ENCODE measurements at places on chromosomes 4 and X.

GRCh38 chr4:23311983-23312382 lies 577.9 kb downstream of the PPARGC1A start:
- no peak for DNase-seq

DNA sequence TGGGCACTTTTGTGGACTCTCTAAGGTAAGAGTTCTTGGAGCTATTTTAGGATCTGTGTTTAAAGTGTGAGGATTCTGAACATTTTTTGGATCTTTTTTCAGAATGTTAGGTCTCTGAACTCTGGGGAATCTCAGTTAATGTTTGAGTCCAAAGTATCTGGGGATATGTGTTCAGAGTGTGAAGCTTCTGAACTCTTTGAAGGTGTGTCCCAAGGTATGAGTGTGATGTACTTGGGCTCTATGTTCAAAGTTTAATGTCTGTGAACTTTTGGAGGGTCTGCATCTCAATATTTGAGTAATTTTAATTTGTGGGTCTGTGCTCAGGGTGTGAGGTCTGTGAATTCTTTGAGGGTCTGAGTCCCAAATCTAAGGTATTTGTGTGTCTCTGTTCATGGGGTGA lies 35.4 kb upstream of the PAGE4 start:
- no peak for DNase-seq

DNA sequence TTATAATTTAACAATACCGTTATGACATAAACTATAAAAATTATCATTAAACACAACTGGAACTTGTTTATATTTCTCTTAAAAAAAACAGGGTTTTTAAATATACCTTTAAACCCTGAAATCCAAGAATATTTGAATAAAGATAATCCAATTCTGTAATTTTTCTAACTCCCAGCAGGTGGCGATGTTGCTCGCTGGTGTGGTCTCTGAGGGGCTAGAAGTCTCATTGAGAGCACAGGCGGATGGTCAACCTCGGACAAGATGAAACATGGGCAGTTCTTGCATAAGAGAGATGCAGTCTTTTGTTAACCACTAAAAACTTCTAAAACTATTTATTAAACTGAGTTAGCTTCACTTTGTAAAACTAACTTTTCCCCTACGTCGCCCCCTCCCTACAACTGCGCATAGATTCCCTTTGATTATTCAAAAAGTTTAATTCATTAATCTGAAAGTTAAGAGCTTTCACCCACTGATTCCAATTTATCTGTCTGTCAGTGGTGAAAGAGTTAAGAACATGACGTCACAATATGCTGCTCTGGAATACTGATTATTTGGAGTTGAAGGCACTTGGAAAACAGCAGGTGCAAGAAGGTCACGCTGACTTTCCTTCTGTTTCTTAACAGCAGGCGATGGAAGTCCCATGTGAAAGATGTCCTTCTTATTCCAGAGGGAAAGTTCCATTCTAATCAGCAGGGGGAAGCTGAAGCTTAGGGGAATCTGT lies 29.5 kb downstream of the DMP1 start:
- DNase-seq: no peak

DNA sequence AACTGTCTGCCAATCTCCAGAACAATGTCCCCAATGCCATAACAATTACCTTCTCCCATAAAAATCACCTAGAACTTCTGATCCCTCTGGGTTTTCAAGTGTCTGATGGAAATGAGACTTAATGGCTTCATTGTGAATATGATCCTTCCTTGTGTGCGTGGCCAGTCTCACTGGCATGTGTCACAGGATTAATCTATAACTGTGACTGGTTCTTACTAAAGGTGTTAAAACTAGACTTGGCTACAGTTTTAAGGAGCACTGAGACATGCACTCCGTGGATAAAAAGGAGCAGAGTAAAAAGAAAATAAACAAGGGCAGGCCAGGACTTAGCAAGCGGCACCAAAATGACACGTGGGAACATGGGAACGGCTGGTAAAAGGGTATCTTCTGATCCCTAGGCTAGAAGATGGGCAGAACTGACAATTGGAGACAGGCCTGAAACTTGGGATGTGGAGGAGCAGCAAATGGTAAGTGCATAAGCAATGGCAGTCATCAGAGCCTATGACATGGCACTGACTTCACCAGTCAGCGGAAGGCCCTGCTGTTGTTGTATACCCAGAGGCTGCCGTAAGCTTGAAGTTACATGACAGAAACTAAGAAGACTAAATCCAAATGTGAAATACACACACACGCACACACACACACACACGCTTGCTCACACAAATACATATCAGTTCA lies 256.6 kb upstream of the NOCT start:
- DNase-seq: no peak

- DNase-seq: no peak
Observed at GRCh38 chrX:111394569-111394968, 17.4 kb downstream of the DCX start.

GRCh38 chrX:9829308-9830267 lies 43.4 kb downstream of the SHROOM2 start:
- DNase-seq: no peak

- no peak for DNase-seq
Observed at GRCh38 chr4:26140150-26140898, 180.5 kb upstream of the RBPJ start.

DNA sequence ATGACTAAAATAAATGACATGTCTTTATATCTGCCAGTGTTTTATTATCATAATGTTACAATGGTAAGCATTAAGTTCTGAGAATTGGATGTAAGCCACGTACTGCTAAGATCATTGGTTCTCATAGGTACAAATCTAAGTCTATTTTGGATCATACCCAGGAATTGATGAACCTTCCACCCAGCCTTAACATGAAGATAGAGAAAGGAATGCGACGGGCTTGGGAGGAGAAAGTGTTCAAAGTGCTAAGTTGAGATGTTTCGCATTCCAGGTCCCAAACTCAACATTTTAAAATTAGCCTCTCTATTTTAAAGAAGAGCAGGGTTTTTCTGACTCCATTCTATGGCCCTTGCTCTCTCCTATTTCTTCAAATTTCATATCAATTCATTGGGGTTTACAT lies 54.9 kb upstream of the FRAS1 start:
- no peak for DNase-seq

GRCh38 chr4:24923002-24923401 lies 10.2 kb upstream of the CCDC149 start:
- DNase-seq: no peak

DNA sequence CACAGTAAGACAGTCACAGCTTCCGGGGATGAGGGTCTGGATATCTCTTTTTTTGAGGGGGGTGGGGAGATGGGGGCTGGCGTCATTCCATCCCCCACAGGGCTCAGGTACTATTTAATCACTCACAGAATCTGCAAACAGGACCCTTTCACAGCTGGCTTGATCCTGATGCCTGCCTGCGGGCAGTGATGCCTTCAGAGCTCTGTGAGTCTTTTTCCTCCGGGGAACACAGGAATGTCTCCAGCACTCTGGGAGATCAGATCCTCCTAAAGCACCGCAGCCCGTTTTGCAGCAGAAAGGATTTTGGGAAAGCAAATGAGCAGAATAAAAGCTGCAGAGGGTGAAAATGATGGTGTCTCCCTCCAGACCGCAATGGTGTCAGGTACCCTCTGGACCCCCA lies 13.2 kb upstream of the SHOX start:
- no peak for DNase-seq

- no peak for DNase-seq
Observed at GRCh38 chr4:62058571-62058970, 858.4 kb downstream of the ADGRL3 start.

GRCh38 chrX:30649859-30650258 lies 3.4 kb upstream of the GK start:
- DNase-seq: no peak

DNA sequence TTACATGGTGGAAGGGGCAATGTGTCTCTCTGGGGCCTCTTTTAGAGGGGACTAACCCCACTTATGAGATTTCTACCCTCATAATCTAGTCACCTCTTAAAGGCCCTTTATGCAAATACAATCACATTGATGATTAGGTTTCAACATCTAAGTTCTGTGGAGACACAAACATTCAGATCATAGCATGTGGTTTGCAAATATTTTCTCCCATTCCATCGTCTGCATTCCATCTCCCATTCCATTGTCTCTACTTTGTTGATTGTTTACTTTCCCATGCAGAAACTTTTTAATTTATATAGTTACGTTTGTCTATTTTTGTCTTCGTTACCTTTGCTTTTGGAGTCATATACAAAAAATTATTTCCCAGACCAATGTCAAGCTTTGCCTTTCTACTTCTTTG lies 927.5 kb upstream of the INTU start:
- DNase-seq: no peak

DNA sequence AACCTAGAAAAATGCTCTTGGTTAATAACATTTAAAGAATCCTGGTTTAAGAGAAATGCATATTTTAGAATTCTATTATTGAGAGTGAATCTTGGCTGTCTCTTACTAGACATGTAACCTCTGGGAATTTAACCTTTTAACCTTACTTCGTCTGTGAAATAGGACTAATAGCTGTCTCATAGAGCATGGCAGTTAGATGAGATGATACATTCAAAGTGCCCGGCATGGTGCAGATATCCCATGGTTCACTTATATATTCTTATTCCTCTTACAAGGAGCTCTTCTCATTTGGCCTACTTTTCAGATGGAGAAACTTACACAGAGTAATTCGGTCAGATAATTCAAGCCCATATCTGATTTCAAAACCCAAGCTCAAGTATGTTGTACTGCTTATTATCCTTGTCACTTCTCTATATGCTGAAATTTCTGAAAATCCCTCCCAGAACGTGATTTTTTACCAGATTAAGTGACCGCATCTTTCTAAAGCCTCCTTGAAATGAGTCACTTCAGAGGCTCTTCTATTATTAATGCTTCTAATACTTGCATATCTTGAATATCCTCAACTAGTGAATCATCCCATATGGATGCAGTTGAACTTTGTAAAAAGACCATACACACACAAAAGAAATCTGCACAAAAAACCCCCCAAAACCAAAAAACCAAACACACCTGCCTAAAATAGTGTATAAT lies 4.9 kb downstream of the CDKN2AIP start:
- no peak for DNase-seq

- DNase-seq: no peak
Observed at GRCh38 chrX:143002206-143002605, 23.5 kb upstream of the SPANXN4 start.

- DNase-seq: peak; percentile 7
Observed at GRCh38 chrX:115233497-115234455, at the start of gene LRCH2. TSS of gene LRCH2 (minus strand) at chrX:115234096. CDS start at chrX:115234041, 55 bp downstream.

DNA sequence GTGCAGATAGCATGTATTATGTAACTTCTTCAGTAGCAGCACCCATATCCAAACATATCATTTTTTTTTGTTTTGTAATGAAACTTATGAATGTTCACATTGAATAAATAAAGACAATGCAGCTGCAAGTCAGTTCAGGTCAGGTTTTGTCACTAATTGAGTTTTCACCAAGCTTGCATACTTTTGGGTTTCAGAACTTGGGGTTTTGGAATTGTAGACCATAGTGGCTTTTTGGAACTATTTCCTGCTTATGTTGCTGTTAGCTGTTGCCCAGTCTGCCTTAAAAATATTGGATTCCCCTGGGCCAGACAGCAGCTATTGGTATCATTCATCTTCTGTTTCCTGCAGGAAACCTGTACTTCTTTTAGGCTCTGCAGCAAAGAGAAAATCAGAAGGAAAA lies 113.4 kb upstream of the LIMCH1 start:
- DNase-seq: no peak

Measured in activated gamma-delta T cell (primary cell).